ENCODE measurements at places on chromosomes 3 and 15.
A peak's percentile ranks its signal among the peaks of the same experiment; 100 is the strongest.

- DNase-seq: peak; percentile 46
These were observed 19.6 kb upstream of the TASOR start for GRCh38 chr3:56702490-56703315.

DNA sequence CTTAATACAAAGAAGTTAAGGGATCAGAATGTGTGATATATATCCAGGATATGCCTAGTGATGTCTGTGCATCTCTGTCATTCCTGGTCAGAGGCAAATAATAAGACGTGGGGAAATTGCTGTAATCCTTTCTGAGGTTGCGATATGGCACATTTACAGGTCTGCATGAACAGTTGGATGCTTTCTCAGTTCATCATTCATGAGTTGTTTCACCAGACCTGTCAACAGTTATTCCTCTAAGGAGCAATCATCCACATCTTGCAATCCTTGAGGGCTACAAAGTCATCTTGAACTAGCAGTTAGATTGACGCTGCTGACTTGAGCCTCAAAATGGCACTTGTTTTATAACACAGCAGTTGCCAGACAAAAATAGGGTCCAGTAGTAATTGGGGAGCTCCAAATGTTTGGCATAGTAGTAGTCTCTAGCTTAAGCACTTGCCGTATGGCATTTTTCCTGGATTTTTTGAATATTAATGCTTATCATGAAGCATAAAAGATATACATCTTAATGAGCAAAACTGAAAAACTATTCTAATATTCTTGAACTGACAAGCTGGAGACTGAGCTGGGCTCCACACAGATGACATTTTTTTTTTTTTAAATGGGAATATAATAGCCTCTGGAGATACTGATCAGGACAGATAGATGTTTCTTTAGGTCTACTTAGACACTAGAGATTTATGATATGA is 761.7 kb downstream of the VGLL3 start:
- DNase-seq: no peak

DNA sequence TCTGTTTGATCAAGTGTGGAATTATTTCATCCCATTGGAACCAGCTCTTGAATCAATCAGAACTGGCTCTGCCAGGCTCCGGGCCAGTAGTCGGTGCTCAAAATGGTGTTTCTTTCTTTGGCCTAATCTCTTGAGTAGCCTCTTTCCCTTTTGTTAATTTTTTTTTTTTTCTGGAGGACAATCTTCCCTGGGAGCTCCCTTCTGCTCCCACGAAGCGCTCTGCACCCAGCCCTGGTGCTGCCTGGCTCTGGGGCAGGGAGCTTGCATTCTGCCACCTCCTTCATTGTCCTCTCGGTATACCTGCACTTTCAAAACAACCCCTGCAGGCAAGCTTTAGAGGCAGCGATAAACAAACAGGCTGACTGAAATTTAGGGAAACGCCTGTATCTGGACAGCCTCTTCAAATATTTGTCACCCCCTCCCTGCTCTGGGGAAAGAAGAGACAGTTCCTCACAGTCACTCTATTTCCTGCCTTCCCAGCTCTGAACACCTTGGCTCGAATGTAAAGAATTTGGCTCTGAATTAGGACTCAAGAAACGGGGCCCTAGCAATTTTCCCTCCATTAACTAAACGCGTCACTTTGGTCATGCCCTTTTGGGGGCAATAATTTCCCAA is 1.1 kb upstream of the THSD4 start:
- no peak for DNase-seq

- DNase-seq: no peak
These were observed 540 bp downstream of the CCDC80 start for GRCh38 chr3:112640276-112640929.

DNA sequence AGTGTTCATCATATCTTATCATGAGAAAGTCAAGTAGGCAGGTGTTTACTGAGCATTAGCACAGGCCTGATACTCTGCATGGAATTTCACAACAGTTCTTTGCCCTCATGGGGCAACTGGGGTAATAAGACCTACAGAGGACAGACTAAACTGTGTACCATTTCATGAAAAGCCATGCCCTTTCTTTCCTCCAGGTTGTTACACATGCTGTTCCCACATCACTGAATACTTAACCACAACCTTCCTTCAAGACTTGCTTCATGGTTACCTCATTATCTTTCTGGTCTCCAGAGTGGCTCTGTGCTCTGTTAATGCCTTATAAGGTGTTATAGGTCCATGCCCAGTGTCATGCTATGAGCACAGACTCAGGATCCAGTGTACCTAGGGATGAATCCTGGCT is 28.2 kb upstream of the RSL24D1 start:
- no peak for DNase-seq

DNA sequence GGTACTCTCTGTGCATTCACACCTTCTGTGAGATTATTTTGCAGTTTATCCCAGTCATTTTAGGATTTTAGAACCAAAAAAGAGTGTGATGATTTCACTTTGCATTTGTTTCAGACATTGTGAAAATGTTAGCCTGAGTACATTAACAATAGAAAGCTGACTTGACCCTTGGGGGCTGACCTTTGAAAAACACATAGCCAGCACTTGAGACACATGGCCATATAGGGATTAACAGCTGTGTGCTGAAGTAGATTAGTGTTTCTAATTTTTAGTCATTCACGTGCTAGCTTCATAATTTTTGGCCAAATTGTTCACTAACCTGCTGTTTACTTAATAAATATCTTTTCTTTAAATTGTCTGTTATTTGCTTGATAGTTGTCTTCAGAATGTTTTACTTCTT is 3.5 kb downstream of the FEM1B start:
- DNase-seq: no peak

DNA sequence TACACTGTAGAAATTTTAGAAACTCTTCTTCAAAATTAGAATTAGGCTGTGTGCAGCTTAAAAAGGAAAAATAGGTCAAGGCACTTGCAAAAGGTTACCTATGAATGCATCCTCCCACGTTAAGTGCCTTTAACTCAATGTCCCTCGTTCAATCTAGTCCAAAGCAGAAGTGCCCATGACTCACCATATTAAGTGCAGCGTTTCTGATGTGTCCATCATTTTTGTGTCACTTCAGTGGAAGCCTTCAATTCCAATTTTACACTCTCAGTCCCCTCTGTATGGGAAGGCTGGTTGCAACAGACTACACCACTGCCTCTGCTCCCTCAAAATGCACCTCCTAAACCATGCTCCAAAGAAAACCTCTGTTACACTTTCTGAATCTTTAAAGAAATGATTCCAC is 53.4 kb downstream of the FOXB1 start:
- DNase-seq: no peak

Data from T-helper 2 cell (primary cell).